ENCODE measurements at places on chromosomes 5 and 9. TPM values are rescaled to one million over a fixed set of nuclear protein-coding genes. Genes with fewer than 3 reads are reported as not detected.

DNA sequence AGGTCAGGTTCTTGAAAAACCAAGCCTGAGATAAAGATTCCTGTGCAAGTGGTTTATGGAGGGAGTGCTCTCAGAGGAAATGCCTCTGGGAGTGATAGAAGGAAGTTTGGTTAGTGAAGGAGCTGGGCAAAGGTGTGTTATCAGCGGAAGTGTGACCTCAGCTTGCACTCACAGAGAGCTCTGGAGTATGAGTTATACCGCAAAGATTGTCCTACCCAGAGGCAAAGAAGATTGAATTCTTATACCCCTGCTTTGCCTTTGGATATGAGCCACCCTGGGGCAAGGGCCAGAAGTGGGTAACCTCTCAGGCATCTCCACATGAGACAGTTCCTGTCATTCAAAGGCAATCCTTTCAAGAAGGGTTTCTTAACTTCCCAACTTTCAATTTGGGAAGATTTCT, 145.6 kb downstream of the MUSK start:
- DNase-seq: no peak
- no peaks in the 10 kb centered on the region for H3K27me3 ChIP-seq
- H3K27ac ChIP-seq: no peak overlapping the region
- H3K36me3 ChIP-seq: no peaks in the 10 kb centered on the region
- no peak overlapping the region for H3K4me3 ChIP-seq
- no peaks in the 10 kb centered on the region for H3K4me1 ChIP-seq

The FCN2 gene
- 0.32 TPM for total RNA-seq

DNA sequence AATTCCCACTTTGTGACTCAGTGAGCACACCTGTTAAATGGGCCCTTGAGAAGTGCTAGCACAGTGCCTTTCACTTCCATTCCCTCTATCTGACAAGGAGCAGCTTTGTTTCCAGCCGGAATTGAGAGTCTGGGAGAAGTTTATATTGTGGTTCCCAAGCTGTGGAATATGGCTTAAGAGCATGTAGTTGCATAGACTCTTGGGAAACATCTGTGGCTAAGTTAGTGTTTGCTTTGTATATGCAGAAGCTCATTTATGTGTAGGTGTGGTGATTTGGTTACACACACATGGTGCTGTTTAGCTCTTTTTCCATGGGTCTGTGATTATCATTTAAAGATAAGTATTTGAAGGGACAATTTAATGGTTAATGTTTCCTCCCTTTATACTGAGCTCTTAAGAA, 110.5 kb upstream of the HMHB1 start:
- H3K4me3 ChIP-seq: no peak overlapping the region
- no peaks in the 10 kb centered on the region for H3K36me3 ChIP-seq
- DNase-seq: no peak
- H3K27ac ChIP-seq: no peak overlapping the region
- no peaks in the 10 kb centered on the region for H3K27me3 ChIP-seq

The GEMIN5 gene
- total RNA-seq: 12.8 TPM

DNA sequence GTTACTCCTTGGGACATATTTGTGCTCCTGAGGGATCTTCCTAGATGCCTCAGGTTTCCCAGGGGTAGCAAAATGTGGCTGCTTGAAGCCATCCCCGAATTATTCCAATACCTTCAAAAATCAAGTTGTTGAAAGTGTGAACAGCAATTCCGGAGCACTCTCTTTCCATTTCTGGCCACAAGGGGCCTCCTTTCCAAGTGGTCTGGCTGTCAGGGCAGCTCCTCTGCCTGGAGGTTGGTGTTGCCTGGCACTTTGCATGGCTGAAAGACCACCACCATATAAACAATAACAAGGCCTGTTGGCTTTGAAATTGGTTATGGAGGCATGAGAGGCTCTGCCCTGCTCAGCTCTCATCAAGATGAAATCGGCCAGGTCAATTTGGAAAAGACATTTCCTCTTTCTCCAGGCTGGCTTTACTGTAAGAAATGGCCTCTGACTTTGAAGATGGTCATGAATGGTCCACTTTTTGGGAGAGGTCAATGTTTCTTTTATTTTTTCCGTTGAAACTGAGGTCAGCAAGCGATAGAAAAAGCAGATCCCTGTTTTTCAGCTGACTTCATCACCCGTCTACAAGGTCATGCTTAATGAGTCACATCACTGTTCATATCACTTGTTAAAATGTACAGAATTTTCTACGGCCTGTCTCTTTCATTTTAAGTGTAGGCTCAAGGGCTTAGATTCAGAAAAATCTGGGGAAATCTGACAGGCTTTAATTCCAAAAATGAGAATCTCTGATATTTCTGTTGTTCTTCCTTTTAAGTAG, 481.1 kb upstream of the ZNF608 start:
- H3K36me3 ChIP-seq: no peaks in the 10 kb centered on the region
- H3K4me3 ChIP-seq: no peak overlapping the region
- DNase-seq: no peak
- H3K27ac ChIP-seq: no peak overlapping the region
- H3K4me1 ChIP-seq: no peaks in the 10 kb centered on the region

DNA sequence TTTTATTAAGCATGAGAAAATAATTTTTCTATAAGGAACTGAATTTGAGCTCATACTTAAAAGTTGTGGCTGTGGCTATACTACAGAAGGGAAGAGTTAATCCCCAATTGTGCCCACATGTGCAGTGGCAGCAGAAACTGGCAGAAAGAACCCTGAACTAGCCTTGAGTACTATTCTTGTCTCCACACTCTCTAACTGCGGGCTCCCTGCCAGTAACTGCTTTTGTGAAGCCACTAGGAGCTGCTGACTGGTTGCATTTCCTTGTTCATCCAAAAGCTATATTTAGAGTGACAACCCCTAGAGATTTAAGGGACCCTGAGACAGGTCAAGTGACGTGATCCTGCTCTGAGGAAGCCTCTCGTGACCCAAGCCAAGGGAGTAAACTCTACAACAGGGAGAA, 238.6 kb downstream of the ELAVL2 start:
- DNase-seq: no peak
- H3K27ac ChIP-seq: no peak overlapping the region
- H3K4me3 ChIP-seq: no peak overlapping the region
- H3K36me3 ChIP-seq: no peaks in the 10 kb centered on the region
- H3K27me3 ChIP-seq: no peaks in the 10 kb centered on the region

GRCh38 chr9:120891245-120891883, 14.4 kb upstream of the PHF19 start:
- no peak for DNase-seq
- H3K27me3 ChIP-seq: no peaks in the 10 kb centered on the region
- H3K4me1 ChIP-seq: peaks cover 2% of the 10 kb centered on the region

The MEIKIN gene
- total RNA-seq: 3.4 TPM

The LCN15 gene
- not detected for total RNA-seq

DNA sequence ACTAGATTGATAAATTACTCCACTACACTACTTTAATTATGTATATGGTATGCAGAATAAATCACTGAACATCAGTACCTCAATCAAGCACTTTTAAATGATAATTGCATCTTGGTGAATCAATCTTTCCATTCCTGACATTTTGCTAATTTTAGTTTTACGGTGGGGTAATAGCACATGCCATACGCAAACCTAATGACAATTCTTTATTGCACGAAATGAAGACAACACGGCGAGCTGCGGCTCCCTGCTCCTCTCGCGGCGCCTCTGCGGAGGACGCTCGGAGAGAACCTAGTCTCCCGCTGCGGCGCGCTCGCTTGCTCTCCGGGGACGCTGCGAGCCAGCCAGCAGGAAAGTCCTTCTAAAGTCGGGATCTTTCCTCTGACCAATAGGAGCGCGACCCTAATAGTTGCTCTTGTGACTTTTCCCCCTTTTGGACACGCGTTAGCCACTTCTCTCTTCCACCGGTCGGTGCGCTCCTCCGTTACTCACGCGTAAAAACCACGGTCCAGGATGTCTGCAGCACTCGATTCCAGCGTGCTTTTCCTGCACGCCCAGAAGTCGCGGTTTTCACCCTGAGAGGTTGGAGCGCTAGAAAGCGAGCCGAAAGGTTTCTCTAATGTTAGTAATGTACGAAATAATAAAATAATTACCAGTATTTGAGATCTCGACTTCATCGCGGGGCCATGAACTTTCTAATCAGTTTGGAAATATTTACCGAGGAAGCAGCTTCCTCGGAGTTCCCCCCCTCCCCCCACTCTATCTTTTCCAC, 1.0 kb upstream of the MEF2C start:
- no peaks in the 10 kb centered on the region for H3K36me3 ChIP-seq
- peak overlapping the region; percentile 99 for H3K27ac ChIP-seq
- DNase-seq: peak; percentile 90

DNA sequence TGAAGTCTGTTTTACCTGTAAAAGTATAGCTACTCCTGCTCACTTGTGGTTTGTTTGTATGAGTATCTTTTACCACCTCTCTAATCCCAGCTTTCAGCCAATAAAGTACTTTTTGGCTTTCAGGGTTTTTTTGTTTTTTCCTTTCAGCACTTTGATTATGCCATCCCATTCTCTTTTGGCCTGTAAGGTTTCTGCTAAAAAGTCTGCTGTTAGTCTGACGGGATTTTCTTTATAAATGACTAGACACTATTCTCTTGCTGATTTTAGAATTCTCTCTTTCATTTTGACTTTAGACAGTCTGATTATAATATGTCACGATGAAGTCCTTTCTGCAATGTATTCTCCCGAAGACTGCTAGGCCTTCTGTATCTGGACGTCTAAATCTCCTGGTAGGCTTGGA, 37.2 kb downstream of the TEX10 start:
- no peaks in the 10 kb centered on the region for H3K27me3 ChIP-seq
- H3K36me3 ChIP-seq: no peaks in the 10 kb centered on the region
- H3K4me1 ChIP-seq: no peaks in the 10 kb centered on the region
- no peak overlapping the region for H3K4me3 ChIP-seq
- no peak for DNase-seq
- H3K27ac ChIP-seq: no peak overlapping the region

- no peak for DNase-seq
- H3K4me1 ChIP-seq: no peaks in the 10 kb centered on the region
- no peak overlapping the region for H3K4me3 ChIP-seq
- no peaks in the 10 kb centered on the region for H3K36me3 ChIP-seq
- no peak overlapping the region for H3K27ac ChIP-seq
Observed at GRCh38 chr9:105901514-105902109, 207.3 kb downstream of the TMEM38B start.

DNA sequence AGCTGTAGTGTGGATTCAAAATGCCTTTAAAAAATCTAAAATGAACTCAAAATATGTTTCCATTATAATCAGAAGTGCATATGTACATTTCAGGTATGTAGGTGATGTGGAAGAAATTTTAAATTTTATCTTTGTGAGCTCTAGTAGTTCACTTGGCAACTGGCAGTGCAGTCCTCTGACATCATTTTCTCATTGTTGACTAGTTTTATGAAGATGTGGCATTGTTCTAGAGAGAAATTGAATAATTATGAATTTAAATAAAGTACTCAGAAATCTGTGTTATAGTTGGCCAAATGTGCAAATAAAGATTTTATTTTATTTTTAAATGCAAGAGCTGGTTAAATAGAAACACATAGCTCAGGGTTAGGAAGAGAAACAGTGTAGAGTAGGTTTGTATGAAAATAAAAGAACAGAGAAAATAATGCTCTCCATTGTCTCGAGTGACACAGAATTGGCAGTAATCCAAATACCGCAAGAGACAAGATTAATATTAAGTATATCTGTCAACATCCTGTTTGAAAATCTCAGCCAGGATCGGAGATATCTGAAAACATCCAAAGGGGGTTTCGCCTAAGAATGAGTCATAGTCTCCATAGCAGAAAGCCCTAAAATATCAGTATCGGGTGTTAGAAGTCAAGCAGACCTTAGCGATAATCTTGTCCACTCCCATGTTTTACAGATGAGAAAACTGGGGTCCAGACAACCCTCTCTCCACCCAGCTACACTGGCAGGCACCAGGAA, 189.4 kb downstream of the CCDC192 start:
- DNase-seq: no peak
- H3K4me1 ChIP-seq: no peaks in the 10 kb centered on the region
- no peak overlapping the region for H3K27ac ChIP-seq
- no peaks in the 10 kb centered on the region for H3K36me3 ChIP-seq
- no peak overlapping the region for H3K4me3 ChIP-seq
- no peaks in the 10 kb centered on the region for H3K27me3 ChIP-seq

GRCh38 chr5:117759849-117760499, 1185.4 kb upstream of the SEMA6A start:
- no peaks in the 10 kb centered on the region for H3K36me3 ChIP-seq
- H3K27ac ChIP-seq: no peak overlapping the region
- H3K4me3 ChIP-seq: no peak overlapping the region
- H3K4me1 ChIP-seq: no peaks in the 10 kb centered on the region

GRCh38 chr5:90700299-90700698, 141.7 kb downstream of the ADGRV1 start:
- DNase-seq: no peak
- no peak overlapping the region for H3K27ac ChIP-seq
- no peak overlapping the region for H3K4me3 ChIP-seq
- H3K27me3 ChIP-seq: no peaks in the 10 kb centered on the region

DNA sequence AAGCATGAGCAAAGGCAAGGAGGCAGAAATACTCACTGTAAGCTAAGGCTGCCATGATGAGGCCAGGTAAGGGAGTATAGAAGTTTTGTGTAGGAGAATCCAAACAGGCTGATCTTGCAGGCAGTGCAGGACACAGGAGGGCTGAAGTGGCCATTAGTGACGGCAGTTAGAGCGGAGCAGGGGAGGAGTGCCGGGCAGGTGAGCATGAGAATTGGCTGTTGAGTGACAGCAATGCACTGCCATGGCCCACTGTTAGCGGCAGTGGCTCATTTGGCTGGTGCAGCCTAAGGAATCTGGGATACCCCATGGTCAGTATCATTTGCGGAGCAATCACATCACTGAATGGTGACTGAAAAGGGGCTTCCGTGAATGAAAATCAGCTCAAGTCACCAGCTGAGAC, 22.8 kb downstream of the RGS3 start:
- no peaks in the 10 kb centered on the region for H3K27me3 ChIP-seq
- H3K4me3 ChIP-seq: no peak overlapping the region
- no peak for DNase-seq
- peak overlapping the region; percentile 73 for H3K27ac ChIP-seq

- no peaks in the 10 kb centered on the region for H3K4me1 ChIP-seq
- H3K27ac ChIP-seq: no peak overlapping the region
- no peak overlapping the region for H3K4me3 ChIP-seq
- H3K27me3 ChIP-seq: no peaks in the 10 kb centered on the region
Observed at GRCh38 chr5:178487911-178488600, 102.1 kb downstream of the COL23A1 start.

The SAXO1 gene
- total RNA-seq: 0.24 TPM

DNA sequence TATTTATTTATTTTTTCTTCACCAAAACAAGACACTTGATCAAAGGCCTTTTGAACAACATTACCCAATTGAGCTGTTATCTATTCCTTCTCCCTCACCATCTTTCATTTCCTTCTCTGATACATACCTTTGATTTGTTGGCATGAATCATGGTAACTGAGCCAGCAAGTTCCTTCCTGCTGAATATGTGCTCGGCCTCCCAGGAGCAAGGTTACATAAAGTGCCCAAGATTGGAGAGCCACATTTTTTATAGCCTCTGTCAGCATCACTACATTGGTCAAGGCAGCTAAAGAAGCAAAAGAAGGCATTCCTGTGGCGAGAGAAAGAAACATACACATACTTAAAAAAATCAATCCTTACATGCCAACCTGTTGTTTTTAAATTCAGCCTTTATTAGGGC, 369.6 kb downstream of the CYLC2 start:
- no peak overlapping the region for H3K4me3 ChIP-seq
- DNase-seq: no peak
- no peaks in the 10 kb centered on the region for H3K27me3 ChIP-seq
- no peaks in the 10 kb centered on the region for H3K36me3 ChIP-seq
- peaks cover 3% of the 10 kb centered on the region for H3K4me1 ChIP-seq

The MOB3B gene
- 9.0 TPM for total RNA-seq
